ENCODE measurements at places on chromosomes 11 and 22. TPM values are rescaled to one million over a fixed set of nuclear protein-coding genes. Genes with fewer than 3 reads are reported as not detected.

Gene PRODH
- not detected for total RNA-seq

Gene IFITM1
- total RNA-seq, result 1,883 TPM

Gene LARGE1
- total RNA-seq, result 3.4 TPM

Gene GAS2
- total RNA-seq, result 0.62 TPM

Gene SHISAL1
- total RNA-seq, result 0.07 TPM

Gene IL18
- total RNA-seq, result 0.64 TPM

Gene PRG2
- not detected for total RNA-seq

Gene CABP7
- total RNA-seq, result 0.52 TPM

Gene OR4A16
- total RNA-seq, result not detected

Gene BRD1
- 10.2 TPM for total RNA-seq

Gene C22orf31
- not detected for total RNA-seq

Gene CHRM1
- total RNA-seq, result not detected

Gene TRIM48
- total RNA-seq, result not detected

Gene DKK3
- 967 TPM for total RNA-seq

Gene ZNF202
- total RNA-seq, result 5.9 TPM

Gene HEPACAM
- not detected for total RNA-seq

Gene RCOR2
- 1.1 TPM for total RNA-seq

DNA sequence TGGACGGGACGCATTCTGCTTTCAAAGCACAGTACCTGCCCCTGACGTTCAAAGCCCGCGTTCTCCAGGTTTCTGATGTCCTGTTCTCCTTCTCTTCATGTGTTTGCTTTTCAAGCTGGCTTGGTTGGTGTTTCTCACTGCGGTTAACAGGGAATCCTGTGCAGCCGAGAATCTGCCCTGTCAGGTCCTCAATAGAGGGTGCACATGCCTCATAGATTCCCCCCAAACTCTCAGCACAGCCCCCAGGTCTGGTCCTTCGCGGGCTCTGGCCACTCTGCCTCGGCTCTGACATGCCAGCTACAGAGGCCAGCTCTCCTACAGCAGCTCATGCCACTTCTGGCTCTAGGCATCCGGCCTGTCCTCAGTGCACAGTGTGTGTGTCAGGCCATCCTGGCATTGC, 1343.8 kb downstream of the TBC1D22A start:
- no peak for DNase-seq

GRCh38 chr11:14584595-14584994, 59.0 kb upstream of the PDE3B start:
- no peak for DNase-seq

DNA sequence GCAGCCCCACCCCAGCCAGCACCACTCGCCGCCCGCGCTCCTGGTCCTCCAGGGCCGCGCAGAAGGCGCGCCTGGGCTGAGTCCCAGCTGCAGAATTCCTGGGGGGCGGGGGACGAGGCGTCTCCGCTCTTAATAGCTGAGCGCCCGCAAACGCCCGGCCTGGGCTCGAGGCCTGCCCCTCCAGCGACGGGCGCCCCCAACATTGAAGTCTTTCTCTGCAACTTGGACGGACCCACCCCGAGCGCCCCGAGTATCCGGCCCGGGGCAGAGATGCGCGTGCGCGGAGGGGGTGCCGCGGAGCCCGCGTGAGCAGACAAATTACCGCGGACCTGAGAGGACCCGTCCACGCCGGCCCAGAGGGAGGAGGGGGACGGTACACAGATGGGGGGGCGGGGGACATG, 6.7 kb upstream of the SYT7 start:
- peak; percentile 24 for DNase-seq

DNA sequence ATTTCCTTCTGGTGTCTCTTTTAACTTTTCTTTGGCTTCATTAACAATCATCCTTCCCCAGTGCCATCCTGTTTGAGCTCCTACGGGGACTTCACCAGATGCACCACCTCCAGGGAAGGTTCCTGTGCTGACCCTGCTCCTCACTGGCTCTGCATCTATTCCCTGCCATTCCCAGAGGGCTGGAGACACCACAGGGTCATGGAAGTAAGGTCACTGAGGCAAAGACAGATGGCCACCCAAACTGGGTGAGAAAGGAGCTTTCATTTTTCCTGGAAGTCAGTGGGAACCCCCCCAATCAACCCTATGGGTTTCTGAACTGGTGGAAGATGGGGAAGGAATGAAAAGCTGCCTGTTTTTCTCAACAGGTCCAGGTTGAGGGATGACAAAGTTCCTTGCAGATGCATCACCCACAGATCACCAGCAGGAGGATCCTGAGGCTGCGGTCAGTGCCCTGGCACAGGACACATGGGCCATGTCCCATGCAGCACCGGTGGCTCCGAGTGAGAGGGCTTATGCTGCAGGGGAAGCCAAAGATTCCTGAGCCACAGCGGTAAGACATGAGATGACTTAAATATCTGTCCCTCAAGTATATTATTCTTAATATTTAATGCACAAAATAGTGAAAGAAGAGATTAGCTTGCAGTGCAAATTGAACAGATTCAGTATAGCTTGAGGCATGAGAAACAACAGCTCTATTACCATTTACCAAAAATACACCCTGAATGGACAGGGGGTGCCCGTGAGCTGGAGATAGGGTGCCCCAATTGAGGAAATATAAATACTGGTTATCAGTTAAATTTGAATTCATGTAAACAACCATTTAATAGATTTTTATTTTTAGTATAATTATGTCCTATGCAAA, 73.0 kb upstream of the VPREB1 start:
- peak; percentile 9 for DNase-seq

DNA sequence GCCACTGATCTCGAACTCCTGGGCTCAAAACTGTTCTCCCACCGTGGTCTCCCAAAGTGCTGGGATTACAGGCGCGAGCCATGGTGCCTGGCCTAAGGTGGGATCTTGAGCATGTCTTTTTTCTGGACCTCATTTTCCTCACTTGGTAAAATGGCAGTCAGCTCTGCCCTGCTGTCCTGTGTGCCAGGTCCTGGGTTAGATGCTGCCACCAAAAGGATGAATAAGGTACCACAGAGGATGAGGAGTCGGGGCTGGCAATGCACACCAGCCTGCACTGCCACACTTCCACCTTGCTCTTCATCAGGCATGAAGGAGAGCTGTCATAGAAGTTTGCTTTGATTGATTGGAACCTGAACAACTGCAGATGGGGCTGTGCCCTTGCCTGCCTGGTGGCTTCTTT, 32.3 kb downstream of the ACO2 start:
- peak; percentile 19 for DNase-seq

DNA sequence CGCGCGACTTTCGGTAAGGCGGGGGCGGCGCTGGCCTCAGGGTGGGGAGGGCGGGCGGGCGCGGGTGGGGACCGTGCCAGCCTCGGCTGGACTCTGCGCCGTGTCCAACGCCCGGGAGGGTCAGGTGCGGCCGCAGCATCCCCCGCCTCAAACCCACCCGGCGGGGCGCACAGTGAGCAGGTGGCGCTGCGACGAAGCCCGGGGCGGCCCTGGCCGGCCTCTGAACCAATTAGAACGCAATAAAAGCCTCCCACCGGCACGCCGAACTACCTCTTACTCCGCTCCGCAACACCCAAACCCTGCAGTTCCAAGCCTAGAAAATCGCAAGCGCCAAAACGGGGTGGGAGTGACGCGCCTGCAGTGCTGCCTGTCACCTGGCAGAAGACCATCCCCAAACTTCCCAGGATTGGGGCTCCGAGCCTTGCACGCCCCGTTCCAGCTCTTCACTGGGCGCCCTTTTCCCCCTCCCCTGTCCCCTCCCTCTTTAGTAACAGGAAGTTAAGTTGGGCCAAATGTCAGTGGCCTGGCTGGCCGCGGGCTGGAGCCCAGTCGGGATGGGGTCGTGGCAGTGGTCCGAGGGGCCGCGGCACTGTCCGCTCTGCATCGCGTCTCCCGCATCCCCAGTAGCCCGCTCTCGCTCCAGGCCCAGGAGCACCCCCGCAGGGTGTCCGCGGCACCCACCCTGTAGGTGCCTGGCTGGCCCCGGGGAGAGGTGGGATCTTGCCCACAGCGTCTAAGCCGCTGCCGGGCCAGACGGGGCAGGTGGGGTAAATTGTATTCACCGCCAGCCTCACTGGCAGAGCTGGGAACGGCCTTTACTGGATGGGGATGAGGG, 541 bp downstream of the MICAL2 start:
- DNase-seq, result peak; percentile 59

GRCh38 chr11:8719211-8719649, 36.6 kb downstream of the RPL27A start:
- peak; percentile 98 for DNase-seq

- DNase-seq, result peak; percentile 88
Observed at GRCh38 chr11:45662665-45663485, 2.5 kb downstream of the CHST1 start.

GRCh38 chr11:47083913-47084312, 92.8 kb downstream of the ARFGAP2 start:
- peak; percentile 85 for DNase-seq

- DNase-seq, result no peak
Observed at GRCh38 chr11:83508804-83509203, 222.6 kb upstream of the CCDC90B start.

DNA sequence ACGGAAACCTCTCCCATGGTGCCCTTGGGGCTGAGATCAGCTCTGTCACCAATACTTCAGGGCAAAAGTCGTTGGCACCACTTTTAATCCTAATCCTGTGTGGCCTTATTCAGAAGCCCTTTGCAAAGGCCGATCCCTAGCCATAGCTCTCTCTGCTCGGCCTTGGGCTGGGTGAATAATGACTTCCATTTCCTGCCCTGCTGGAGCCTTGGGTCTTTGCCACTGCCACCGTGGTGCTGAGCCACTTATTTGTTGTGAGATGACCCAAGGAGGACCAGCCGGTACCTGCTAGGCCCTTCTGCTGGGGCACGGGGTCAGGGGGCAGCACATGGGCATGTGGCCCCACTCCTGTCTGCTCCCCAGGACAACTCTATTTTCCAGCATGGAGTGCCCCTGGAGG, 188.2 kb downstream of the ST3GAL4 start:
- peak; percentile 28 for DNase-seq

DNA sequence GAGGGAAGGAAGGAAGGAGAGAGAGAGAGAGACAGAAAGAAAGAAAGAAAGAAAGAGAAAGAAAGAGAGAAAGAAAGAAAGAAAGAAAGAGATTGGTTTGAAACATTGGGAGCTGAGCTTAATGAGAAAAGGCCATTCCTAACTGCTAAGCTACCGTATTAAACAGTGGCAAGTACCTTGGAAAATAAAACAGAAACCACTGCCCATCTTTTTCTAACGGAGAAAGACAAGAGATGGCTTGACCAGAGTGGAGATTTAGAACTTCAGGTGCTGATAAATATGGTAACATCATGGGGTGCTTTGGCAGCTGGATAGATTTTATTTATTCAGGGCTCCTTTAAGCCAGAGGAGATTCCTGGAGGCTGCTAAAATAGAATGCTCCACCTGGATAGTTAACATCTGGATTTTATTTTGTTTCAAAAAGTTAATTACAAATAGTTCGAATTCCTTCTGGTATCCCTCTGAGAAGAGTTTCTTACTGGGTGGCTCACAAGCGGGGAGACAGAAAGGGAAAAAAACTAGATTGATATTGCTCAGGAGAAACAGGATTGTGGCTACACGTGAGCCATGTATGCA, 12.9 kb downstream of the TIMP3 start:
- no peak for DNase-seq

GRCh38 chr22:27877501-27877900, 41.6 kb downstream of the PITPNB start:
- no peak for DNase-seq

- peak; percentile 95 for DNase-seq
Observed at GRCh38 chr22:45997077-45997776, 20.3 kb upstream of the WNT7B start.

DNA sequence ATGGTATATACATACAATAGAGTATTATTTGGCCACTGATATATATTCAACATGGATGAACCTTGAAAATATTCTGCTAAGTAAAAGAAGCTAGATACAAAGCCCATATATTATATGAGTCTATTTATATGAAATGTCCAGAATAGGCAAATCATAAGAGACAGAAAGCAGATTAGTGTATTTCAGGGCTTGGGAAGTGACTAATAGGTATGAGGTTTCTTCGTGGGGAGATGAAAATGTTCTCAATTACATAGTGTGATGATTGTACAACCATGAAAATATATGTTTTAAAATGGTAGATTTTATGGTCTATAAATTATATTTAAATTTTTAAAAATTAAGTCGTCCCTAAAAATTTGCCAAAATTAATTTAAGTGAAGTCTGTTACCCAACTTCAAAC, 92.2 kb downstream of the STK33 start:
- DNase-seq, result peak; percentile 25

DNA sequence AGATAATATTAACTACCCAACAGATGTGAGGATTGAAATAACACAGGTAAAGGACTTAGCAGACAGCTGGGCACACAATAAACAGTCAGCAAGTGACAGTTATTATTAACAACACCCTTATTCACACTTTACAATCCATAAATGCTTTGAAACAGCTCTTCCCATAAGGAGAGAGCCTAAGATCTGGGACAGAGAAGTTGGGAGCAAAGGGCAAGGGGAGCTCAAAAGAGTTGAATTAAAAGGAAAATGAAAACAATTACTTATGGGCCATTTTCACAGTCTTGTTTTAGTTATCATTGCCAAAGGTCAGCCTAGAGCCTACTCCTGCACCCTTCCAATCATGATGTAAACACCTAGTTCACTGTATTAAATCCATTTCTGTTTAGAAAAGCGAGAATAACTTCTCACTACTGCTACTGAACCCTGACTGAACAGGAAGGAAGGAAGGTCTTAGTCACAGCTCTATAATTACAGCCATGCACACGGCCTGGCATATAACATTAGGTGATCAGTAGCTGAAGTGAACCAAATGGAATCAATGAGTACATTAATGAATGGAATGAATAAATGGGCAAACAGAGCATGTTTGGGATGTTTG, 111.3 kb downstream of the PLEKHA7 start:
- DNase-seq, result peak; percentile 52

- DNase-seq, result peak; percentile 15
Observed at GRCh38 chr22:48444320-48445112, 1383.2 kb downstream of the BRD1 start.

GRCh38 chr22:37267135-37267587, 15.1 kb upstream of the CYTH4 start:
- DNase-seq, result peak; percentile 31
